ENCODE measurements at places on chromosomes 5 and 9. TPM values are rescaled to one million over a fixed set of nuclear protein-coding genes. Genes with fewer than 3 reads are reported as not detected.

SPEF2 gene
- total RNA-seq: 19.1 TPM

- DNase-seq: no peak
Observed at GRCh38 chr9:77667151-77667550, 19.0 kb upstream of the GNA14 start.

- DNase-seq: peak; percentile 19
Observed at GRCh38 chr9:28215536-28216299, 642.4 kb upstream of the C9orf72 start.

DNA sequence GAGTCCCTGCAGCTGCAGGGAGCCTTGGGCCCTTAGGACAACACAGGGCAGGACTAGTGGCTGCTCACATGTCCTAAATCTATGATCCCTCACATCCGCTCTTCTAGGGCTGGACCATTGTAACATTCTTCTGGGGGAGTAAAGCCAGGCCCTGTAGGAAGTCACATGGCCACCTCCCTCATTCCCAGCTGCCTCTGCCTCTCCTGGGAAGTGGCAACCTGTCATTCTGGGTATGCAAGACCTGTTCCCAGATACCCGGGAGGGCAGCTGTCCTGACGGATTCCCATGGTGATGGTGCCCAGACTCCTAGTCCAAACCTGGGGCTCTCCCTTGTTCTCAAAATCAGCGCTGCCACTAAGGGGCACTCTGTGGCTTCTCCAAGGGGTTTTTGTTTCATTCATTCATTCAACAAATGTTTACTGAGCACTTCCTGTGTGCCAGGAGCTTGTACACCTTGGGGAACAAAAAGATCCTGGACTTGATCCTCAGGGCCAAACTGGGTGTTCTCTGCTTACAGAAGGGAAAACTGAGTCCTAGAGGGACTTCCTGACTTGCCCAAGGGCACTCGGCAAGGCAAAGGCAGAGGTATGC, 85.6 kb downstream of the PSD2 start:
- DNase-seq: peak; percentile 81

DNA sequence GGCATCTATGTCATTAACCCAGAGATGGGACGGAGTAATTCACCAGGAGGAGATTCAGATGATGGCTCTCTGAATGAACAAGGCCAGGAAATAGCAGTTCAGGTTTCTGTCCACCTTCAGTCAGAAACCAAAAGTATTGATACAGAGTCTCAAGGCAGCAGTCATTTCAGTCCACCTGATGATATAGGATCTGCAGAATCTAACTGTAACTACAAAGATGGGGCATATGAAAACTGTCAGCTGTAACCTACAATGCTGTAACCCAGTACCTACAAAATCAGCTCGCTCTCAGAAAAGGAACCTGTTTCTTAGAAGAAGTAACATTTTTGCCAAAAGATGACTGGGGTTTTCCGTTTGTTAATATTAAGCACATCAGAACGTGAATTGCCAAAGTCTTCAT, 14.7 kb downstream of the MFAP3 start:
- no peak for DNase-seq

SNCAIP gene
- total RNA-seq: 7.8 TPM

DNA sequence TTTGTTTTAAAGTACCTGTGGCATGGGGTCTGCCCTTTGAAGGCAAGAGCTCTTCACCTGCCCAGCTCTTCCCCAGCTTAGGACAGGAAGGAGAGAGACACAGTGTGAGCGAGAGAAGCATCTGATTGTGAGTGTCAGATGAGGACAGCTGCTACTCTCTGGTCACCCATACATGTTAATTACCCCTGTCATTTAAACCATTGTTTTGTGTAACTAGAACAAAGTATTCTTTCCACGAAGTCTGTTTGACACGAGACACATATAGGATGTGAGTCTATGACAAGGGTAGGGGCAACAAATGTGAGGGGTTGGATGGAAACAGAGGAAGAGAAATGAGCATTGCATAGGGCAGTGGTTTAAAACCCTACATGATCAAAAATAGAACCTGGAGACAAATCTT, 3.0 kb upstream of the CD274 start:
- DNase-seq: no peak

C9orf85 gene
- total RNA-seq: 8.1 TPM

- no peak for DNase-seq
Observed at GRCh38 chr9:104280178-104280560, 186.1 kb downstream of the SMC2 start.

KCTD16 gene
- total RNA-seq: 2.5 TPM

- peak; percentile 46 for DNase-seq
Observed at GRCh38 chr5:143657647-143658285, 154.2 kb upstream of the HMHB1 start.

FBP1 gene
- 27.3 TPM for total RNA-seq

FBLL1 gene
- 0.47 TPM for total RNA-seq

All from kidney (tissue), 22 donors.